ENCODE measurements at places on chromosomes 12 and 14.

DNA sequence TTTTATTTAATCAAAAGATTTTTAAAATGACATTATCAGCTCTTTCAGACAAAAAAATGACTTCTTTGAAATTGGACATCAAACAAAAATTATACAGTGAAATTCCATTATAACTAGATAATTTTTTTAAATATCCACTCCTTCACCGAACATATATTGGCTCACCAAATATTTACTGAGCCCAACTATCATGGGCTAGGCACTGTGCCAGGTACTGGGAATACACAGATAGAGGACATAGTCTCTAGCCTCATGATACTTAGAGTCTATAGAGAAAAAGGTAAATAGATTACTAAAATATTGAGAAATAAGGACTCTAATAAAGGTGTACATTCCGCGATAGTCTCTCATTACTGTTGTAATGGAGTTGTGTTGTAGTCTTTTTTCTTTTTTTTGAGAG is 219.9 kb downstream of the SEC23A start:
- DNase-seq, result no peak

DNA sequence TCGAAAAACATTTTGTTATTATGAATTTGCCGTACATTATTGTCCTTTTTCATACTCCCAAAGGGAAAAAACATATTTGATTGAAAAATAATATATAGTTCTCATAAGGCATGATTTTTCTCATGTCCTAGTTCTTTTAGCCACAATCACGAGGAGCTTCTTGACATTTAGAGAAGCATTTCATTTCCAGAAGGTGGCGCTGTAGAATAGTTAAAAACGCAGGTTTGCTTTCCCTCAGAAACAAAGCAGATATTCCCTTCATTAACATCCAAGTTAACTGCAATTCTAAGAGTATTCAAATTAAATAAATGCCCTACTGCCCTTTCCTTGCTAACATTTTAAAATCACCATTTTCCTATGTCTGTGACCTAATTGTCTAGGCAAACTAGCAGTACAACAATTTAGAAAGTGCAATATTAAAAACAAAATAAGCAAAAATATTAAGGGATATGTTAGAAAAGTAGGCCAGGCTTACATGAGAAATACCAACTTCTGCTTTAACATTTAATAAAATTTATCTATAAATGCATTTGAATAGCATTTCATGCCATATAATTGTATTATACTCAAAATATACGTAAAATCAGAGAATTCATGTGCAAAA is 10.9 kb upstream of the PIK3C2G start:
- DNase-seq, result no peak

GRCh38 chr12:6849427-6849826 is 1.7 kb downstream of the CDCA3 start:
- no peak for DNase-seq

- DNase-seq, result no peak
These were observed 134.7 kb upstream of the DCN start for GRCh38 chr12:91317306-91317705.

GRCh38 chr14:74480046-74480445 is 13.1 kb downstream of the NPC2 start:
- no peak for DNase-seq

DNA sequence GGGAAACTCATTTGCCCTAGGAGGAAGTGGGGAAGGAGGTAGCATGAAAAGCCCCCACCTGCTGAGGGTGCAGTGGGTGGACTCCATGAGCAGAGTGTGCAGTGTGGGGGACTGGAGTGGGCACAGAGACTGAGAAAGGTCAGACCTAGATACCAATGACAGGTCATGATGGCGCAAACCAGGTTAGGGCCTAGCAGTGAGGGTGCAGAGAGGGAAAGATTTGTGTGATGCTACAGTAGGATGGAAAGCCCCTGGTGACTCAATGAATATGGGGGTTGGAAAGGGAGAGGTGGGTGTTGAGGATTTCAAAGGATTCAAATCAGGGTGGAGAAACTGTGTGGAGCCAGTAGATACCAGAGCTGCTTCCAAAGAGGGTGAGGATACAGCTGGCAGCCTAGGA is 319.2 kb downstream of the DPF3 start:
- no peak for DNase-seq

DNA sequence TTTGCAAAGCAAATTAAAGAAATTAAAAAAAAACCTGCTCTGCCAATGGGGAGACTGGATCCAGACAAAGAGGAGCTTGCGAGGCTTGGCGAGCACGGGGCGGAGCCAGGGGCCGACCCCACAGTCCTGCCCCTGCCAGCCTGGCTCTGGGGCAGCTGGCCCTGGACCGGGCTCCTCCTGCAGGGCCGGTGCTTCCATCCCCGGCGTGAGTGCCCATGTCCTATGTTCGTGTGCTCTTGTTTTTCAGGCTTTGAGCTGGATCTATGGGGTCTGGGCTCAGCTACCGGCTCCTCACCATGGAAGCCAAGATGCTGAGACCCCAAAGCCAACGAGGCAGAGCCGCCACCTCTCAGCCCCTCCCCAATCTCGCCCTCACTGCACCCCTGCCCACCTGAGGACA is 176.8 kb downstream of the KIF26A start:
- no peak for DNase-seq

DNA sequence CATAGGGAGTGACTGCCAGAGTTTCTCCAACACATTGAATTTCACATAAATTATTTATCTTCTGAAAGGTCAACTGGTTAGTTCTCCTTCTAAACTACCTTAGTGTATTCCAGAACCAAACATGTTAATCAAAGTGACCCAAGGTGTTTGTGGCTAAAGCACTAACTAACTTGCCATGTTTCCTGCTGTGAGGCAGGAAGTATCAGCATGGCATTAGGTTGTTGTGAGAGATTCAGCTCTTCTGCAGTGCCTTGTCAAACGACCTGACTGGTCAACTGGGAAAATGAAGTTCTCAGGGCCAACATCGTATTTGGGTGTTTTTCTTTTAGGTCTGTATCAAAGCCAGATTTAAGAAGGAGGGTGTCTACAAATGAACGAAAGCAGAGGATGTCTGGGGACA is 448.1 kb downstream of the APAF1 start:
- no peak for DNase-seq

DNA sequence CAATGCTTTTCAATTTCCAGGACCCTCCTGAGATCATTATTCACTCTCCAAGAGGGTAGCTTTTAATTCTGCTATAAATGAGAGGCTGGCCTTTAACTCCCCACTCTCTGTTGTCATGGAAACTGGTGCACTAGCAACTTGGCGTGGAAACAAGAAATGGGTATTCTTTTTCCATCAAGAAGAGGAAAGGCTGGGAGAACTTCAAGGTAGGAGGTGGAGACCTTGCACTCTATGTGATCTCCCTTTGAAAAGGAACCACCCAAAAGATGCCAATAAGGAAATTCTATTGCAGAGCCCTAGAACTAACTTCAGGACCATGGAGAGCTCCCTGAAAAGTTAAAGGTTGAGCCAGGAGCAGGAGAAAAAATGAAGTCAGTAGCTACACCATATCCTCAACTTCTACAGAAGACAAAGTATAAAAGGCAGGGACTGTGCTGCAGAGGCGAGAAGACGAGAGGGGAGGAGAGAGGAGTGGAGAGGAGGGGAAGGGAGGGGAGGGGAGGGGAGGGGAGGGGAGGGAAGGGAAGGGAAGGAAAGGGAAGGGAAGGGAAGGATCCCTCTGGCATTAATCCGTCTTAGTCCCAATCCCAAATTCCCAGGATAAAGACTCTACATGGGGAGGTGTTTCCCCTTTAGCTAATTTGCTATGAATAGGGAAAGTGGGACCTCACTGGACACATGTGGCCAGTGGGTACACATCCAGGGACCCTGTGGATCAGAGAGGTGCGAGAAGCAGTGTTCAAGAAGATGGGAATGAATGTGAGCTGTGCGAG is 46.7 kb upstream of the FICD start:
- DNase-seq, result no peak

DNA sequence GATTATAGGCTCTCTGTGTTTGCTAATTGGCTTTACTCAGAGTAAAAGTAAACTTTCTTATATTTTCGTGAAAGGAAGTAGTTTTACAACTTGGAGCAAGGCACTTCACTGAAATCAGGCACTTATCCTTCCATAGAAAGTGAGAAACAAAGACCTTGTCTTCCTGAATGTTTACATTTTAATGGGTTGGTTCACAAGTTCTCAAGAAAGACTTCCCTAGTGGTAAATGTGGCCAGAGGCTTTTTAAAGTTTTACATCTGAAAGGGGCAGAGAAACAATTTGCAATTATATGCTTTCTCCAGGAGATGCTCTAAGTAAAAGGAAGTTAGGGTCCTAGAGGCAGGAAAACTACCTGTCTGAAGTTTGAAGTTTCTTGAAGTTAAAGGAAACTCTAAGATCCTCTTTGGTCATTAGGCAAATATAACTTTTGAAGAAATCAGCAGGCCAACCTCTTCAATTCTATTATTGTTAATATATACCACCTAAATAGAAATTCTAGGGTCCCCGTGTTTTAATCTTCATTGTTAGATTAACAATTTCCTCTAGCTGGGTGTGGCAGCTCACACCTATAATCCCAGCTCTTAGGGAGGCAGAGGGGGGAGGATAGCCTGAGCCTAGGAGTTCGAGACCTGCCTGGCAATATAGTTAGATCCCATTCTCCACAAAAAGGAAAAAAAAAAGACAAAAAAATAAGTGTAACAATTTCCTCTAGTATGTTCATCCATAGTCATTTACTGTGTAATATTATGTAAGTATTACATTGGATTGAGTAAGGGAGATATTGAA is 644.9 kb upstream of the FOXG1 start:
- DNase-seq, result no peak

DNA sequence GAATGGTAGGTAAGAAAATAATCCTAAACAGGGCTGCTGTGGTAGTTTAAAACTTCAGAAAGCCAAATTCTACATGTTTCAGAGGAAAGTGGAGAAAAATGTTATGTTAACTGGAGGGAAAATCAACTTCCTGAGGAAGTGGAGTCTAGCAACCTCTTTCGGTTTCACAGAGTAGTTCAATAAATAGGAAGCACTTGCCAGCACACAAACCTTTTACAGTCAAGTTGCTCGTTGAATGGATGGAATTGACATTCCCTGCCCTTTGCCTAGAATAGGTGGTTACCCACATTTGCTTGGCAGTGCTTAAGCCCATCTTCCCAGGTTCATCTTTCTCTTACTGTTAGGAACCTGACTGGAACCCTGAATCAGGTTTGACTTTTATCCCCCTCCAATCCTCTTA is 15.9 kb downstream of the ANKRD13A start:
- no peak for DNase-seq

- DNase-seq, result no peak
These were observed 119.8 kb upstream of the SCAF11 start for GRCh38 chr12:46110223-46110611.

- no peak for DNase-seq
These were observed 26.6 kb downstream of the ASCL4 start for GRCh38 chr12:107801150-107801549.

DNA sequence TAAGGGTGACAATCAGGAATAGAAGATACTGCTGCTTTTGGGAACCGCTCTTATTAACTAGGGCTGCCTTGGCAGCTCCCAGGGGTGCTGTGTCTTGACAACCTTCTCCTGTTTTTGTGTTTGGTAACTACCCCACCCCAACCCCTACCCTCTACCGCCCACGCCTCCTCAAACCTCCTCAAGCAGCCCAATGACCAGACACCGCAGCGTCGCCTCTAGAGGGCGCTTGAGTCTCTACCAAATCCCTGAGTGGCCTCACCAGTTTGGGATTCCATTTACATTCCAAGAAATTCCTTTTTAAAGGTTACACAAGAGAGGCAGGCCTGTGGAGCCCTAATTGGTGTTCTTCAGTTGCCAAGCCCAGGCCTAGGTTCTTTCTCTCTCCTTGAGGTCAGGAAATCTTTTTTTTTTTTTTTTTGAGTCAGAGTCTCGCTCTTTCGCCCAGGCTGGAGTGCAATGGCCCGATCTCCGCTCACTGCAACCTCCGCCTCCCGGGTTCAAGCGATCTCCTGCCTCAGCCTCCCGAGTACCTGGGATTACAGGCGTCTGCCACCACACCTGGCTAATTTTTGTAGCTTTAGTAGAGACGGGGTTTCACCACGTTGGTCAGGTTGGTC is 72.4 kb upstream of the USP44 start:
- DNase-seq, result no peak

GRCh38 chr12:64663015-64663414 is 52.7 kb downstream of the RASSF3 start:
- DNase-seq, result no peak

DNA sequence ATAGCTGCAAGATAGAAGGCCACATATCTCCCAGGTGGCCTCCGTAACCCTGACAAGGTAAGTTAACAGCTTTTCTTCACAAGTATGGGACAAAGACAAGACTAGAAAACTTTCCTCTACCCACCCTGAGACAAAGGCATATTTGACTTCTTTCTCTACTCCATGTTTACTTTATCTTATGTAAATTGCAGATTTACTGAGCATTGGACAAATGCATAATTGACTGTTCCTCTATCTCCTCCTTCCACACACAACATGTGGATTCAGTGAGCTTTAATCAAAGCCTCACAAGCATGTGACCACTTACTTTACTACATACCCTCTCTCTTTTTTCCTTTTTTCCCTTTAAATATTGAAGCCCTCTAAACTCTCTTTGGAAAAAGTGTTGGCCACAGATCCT is 289.1 kb upstream of the TMTC1 start:
- DNase-seq, result no peak

- no peak for DNase-seq
These were observed 51.4 kb downstream of the CLMN start for GRCh38 chr14:95268350-95268749.

DNA sequence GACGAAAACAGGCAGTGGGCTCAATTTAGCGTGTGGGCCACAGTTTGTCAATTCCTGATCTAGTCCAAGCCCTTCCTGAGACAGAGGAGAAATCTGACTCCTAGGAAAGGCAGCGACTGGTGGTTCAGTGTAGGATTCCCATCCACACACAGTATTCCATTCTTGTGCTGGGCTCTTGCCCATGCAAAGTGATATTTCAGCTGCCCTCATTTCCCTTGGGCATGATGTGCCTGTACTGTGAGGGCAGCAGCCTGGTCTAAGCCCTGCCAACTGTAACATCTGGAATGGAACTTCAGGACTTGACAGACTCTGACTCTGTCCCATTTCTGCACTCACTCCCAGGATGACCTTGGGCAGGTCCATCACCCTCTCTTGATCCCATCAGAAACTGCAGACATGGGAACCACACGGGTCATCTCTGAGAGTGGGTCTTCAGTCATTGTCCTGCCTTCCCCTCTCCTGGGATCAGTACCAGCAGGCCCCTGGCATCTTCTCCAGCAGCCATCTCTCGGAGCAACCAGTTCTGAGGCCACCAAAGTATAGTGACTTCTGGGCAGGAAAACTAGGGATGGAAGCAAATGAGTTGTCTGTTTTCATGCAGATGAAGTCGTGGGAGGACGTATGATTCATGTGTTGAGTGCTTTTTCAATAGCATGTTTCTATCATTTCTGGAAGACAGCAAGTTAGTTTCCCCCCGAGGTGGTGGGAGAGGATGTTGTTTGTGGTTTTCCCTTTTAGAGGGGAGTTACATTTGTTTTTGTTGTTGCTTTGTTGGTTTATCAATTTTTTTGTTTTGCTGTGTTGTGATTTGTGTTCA is 54.2 kb upstream of the BCL2L14 start:
- DNase-seq, result no peak

Data from anterior cingulate cortex (tissue), 58 donors.